ENCODE measurements at places on chromosomes 5 and 9. TPM values are rescaled to one million over a fixed set of nuclear protein-coding genes. Genes with fewer than 3 reads are reported as not detected.

The RARS1 gene
- 24.6 TPM for polyA plus RNA-seq

The FGD3 gene
- polyA plus RNA-seq: 134 TPM

The OSMR gene
- not detected for polyA plus RNA-seq

The SLC1A3 gene
- not detected for polyA plus RNA-seq

The SLC45A2 gene
- not detected for polyA plus RNA-seq

The GLDC gene
- 0.58 TPM for polyA plus RNA-seq

The SRD5A1 gene
- polyA plus RNA-seq: 7.2 TPM

The RNF183 gene
- not detected for polyA plus RNA-seq

The DDX4 gene
- polyA plus RNA-seq: not detected

The IRX1 gene
- polyA plus RNA-seq: not detected

The TEX48 gene
- not detected for polyA plus RNA-seq

The LCN15 gene
- not detected for polyA plus RNA-seq

The PCDH12 gene
- polyA plus RNA-seq: 0.07 TPM

The CBY3 gene
- not detected for polyA plus RNA-seq

The ORM2 gene
- not detected for polyA plus RNA-seq

The C9orf153 gene
- polyA plus RNA-seq: not detected

The UBAC1 gene
- 27.1 TPM for polyA plus RNA-seq
